ENCODE measurements at places on chromosomes 1 and 21. TPM values are rescaled to one million over a fixed set of nuclear protein-coding genes. Genes with fewer than 3 reads are reported as not detected.
A peak's percentile ranks its signal among the peaks of the same experiment; 100 is the strongest.

The TLR5 gene
- 0.67 TPM for total RNA-seq

The GNG4 gene
- not detected for total RNA-seq

DNA sequence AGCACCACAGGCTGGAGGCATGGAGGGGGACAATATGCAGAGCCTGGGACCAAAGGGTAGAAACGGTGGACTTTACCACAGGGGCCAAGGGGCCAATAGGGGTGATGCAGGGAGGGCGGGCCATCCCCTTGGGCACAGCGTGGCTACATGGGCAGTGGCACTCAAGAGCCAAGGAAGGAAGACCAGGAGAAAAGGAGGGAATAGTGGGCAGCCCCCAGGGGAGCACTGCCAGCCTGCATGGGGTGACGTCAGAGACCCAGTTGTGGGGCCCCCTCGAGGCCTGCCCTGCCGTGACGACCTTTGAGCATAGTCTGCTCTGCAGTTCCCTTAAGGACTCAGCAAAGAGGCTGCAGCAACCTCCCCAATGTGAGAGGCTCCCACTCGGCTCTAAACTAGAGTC is 95.5 kb upstream of the TMPRSS2 start:
- H3K36me3 ChIP-seq = no peaks in the 10 kb centered on the region
- H3K4me3 ChIP-seq = no peak overlapping the region
- H3K27ac ChIP-seq = no peak overlapping the region
- peaks cover under 1% of the 10 kb centered on the region for H3K27me3 ChIP-seq
- no peak for DNase-seq

DNA sequence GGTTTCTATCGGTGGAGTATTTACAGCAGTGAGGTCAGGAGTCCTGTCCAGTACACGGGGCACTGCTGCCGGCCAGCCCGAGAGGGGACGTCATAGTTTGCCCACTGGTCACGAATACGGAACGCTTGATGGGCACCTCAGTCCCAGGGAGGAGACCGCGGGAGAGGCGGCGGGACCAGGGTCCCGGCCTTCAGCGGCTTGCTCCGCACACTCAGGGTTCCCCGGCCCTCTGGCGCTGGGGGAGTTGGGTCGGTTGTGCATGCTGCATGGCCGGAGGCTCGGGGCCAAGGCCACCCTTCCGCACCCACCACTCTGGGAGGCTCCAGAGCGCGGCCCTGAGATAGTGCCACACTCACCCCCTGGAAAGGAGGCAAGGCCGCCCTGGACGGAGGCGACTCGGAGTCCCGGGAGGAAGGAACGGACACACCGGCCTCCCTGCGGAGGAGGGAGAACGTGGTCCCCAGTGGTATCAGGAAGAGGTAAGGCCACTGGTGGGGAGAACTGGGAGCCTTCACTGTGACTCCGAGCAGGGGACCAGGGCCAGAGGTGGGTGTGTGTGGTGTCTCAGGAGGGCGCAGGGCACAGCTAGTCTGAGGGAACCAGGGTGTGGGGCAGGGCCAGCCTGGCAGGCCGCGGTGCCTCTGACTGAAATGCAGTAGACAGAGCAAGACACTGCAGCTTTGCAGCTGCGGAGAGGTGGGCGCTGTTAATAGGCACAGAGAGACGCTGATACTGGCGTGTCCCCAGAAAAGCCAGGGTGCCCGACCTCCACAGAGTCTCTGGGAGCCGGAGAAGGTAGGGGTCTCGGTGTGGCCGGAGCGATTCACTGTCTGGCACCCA is 28.6 kb upstream of the PRSS38 start:
- peaks cover 19% of the 10 kb centered on the region for H3K4me1 ChIP-seq
- peak overlapping the region; percentile 73 for H3K4me3 ChIP-seq
- no peak overlapping the region for H3K27ac ChIP-seq
- H3K27me3 ChIP-seq = peaks cover 2% of the 10 kb centered on the region
- peaks cover 5% of the 10 kb centered on the region for H3K36me3 ChIP-seq

DNA sequence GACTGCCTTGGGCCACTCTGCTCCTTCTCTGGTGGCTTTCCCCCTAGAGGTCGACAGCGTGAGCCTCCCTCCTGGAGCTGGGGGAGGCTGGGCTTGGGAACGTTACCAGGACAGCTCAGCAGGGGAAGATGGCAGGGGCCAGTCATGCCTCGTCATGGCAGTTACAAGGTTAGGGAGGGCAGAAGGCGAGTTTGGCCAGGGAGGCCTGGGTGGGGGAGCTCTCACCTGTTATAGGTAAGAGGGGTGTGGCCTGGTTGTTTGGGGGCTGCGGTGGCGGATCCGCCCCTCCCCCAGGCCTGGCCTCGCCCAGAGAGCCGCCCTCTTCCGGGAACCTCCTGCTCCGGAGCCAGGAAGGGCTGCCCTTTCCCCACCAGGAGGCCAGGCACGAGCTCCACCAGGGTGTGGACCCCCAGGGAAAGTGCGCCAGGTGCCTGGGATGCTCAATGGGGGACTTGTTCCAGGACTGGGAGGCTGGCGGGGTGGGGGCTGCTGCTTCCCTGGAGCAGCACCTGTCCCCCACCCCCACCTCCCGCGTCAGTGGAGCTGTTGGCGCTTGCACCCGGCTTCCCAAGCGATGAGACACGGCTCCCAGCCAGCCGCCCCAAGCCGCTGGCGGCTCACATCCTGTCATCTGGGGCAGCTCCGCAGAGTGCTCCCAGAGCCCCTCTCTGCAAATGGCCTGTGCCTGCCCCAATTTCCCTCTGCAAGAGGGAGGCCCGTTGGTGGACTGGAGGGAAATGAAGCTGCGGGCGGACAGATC is 23.6 kb upstream of the PKP1 start:
- H3K27ac ChIP-seq = no peak overlapping the region
- H3K4me1 ChIP-seq = peaks cover 3% of the 10 kb centered on the region
- peaks cover 21% of the 10 kb centered on the region for H3K27me3 ChIP-seq
- no peak overlapping the region for H3K4me3 ChIP-seq
- no peak for DNase-seq
- H3K36me3 ChIP-seq = no peaks in the 10 kb centered on the region
